ENCODE measurements at places on chromosomes 7 and 10.

GRCh38 chr10:78903341-78903940 lies 165.3 kb upstream of the ZMIZ1 start:
- no peak for DNase-seq

- DNase-seq, result no peak
These were observed 17.2 kb downstream of the TCF7L2 start for GRCh38 chr10:112967200-112967599.

DNA sequence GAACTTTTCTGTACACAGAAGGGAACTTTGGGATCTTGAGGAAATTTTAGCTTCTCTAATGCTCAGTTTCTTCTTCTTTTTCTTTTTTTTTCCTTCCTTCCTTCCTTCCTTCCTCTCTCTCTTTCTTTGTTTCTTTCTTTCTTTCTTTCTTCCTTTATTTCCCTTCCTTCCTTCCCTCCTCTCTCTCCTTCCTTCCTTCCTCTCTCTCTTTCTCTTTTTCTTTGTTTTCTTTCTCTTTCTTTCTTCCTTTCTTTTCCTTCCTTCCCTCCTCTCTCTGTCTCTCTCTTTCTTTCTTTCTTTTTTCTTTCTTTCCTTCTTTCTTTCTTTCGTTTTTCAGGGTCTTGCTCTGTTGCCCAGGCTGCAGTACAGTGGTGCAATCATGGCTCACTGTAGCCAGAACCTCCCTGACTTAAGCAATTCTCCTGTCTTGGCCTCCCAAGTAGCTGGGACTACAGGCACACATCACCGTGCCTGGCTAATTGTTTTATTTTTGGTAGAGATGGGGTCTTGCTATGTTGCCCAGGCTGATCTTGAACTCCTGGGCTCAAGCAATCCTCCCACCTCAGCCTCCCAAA lies 58.6 kb upstream of the SDK1 start:
- no peak for DNase-seq

- no peak for DNase-seq
These were observed 136.0 kb upstream of the WDR11 start for GRCh38 chr10:120715171-120715570.

DNA sequence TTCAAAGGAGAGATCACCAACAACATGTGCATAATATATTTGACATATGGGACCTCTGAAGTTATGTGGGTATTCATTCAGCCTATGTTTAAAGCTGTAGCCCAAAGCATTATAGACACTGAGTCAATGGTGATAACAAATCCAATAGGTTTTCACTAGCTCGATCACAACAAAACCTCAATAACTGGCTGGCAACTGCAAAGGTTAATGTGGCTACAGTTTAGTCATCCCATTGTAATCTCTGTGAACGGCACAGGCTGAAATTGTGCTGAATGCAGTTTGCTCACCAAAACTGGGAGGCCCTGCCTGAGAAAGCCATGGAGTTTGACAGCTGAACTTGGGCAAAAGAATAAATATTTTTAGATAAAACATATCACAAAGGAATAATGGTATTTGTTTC lies 152.4 kb upstream of the ADO start:
- DNase-seq, result no peak

- no peak for DNase-seq
These were observed 39.0 kb downstream of the TET1 start for GRCh38 chr10:68598978-68599770.

DNA sequence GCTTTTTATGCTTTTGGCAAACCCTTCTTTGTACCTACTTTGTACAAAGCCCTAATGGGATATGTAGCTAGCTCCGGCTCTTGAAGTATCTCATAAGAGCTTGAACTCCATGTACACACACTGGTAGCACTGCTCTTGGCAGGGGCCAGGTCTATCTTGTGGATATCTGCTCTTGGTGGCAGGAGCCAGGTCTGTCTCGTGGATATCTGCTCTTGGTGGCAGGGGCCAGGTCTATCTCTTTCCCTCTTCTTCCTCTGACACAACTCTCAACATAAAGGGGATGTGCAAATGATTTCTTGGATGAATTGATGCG lies 91.9 kb downstream of the WNT2 start:
- no peak for DNase-seq

DNA sequence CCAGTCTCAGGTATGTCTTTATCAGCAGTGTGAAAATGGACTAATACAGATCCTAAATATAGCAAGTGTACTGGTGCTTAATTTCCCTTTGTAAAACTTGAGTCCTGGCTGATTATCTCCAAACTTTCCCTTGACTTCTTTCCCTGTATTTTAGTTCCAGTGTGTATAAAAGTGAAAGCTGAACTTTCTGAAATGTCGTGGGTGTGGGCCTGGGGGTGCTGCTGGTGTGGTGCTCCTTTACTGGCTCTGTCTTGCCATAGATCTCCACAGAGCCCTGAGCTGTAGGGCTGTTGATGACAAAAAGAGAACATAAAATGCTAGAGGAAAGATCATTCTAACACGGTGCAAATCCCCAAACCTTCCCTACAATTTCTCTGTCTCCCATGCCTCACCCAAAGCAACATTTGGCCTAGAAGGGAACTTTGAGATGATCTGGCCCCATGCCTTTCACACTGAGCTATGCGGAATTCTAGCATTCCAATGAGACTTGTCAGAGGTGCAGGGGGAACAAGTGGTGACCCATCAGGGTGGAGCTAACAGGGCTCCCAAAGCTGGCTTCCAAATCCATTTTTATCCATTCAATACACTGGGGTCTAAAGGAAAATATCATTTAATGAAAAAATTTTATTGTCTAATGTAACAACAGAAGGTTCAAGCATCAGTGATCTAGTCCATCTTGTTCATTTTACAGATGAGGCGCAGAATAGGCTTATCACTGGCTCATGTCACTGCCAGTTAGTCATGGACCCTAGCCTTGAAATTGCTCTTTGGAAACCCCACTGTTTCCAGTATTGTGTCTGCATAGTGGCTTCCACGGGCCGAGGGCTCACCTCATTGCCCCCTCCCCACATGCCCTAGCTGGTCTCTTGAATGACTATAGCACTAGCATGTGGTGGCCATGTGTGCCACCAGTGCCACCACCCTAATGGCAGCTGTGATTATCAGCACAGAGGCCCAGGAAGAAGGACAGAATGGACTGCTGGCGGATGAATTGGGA lies 1000.9 kb downstream of the LRMDA start:
- DNase-seq, result no peak

- DNase-seq, result no peak
These were observed 158.6 kb downstream of the TMEM178B start for GRCh38 chr7:141232286-141233051.

DNA sequence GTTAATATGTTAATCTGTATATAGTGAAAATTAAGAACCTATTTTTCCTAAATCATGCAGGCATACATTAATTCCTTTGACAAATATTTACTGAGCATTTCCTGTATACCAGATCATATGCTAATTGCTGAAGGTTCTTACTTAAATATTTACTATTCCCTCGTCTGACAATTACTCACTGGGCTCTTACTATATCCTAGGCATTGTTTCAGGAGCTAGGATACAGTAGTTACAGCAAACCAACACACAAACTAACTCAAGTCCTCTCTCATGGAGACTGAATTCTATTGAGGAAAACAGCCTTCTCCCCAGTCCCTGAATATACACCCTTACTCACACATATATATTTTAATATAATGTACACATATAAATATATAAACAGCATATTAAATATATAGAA lies 786.0 kb downstream of the NRG3 start:
- DNase-seq, result no peak

- DNase-seq, result no peak
These were observed 961 bp downstream of the SCRN1 start for GRCh38 chr7:29988424-29989256.

DNA sequence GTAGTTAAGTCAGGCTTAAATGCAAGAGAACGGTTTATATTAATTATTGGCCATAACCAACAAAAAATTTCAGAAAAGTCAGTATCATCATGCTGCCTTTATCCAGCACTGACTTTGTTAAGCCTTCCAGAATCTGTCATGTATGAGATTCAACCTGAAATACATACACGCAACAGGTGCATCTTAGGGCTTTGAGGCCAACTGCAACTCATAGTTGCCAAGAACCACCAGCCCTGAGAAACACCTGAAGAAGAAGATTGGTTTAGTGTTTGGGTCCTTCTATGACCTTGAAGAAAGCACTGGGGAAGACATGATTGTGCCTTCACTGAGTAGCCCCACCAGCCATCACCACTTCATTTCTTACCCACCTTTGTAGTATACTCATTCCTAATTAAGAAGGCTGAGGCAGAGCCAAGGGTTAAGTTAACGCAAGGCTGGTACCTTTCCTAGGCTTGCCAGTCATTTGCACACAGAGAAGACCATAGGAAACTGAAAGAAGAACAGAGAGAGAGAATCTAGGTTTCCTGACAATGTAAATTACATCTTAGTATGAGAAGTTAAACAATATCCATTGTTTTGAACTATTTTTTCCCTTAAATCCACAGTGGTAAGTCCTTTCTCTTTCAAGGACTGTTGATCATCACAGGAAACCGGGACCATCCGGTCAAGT lies 200.1 kb upstream of the PRKCQ start:
- DNase-seq, result no peak

Measured in stimulated activated naive CD4-positive, alpha-beta T cell (primary cell).